ENCODE measurements at places on chromosomes 16 and 17. TPM values are rescaled to one million over a fixed set of nuclear protein-coding genes. Genes with fewer than 3 reads are reported as not detected.

DNA sequence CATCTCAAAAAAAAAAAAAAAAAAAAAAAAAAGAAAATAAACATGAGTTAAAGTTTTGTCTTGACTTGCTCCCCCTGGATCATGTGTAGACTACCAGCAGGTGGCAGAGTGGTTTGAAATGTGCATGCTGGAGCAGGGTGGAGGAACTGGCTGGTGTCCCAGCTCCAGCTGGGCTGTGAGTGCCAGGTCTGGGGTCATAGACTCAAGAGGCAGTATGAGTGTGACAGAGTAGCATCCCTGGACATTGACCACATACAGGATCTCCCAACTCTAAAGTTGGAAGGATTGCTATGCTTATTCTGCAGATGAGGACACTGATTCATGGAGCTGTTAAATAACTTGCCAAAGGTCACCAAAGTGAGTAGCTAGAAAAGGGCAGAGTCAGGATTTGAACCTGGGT, 198.0 kb upstream of the MPHOSPH6 start:
- H3K27me3 ChIP-seq: no peaks in the 10 kb centered on the region
- H3K4me1 ChIP-seq: peaks cover 3% of the 10 kb centered on the region
- no peaks in the 10 kb centered on the region for H3K36me3 ChIP-seq
- H3K4me3 ChIP-seq: no peak overlapping the region

- no peaks in the 10 kb centered on the region for H3K27me3 ChIP-seq
- H3K27ac ChIP-seq: no peak overlapping the region
- no peaks in the 10 kb centered on the region for H3K4me1 ChIP-seq
- no peak for DNase-seq
Measured at GRCh38 chr16:80806927-80807340, 2.5 kb upstream of the CDYL2 start.

GRCh38 chr16:88502371-88502770, 49.3 kb downstream of the ZFPM1 start:
- no peak overlapping the region for H3K27ac ChIP-seq
- no peak overlapping the region for H3K4me3 ChIP-seq
- H3K4me1 ChIP-seq: peaks cover 31% of the 10 kb centered on the region
- no peak for DNase-seq
- no peaks in the 10 kb centered on the region for H3K36me3 ChIP-seq

STX8 gene
- total RNA-seq: 60.8 TPM

DNA sequence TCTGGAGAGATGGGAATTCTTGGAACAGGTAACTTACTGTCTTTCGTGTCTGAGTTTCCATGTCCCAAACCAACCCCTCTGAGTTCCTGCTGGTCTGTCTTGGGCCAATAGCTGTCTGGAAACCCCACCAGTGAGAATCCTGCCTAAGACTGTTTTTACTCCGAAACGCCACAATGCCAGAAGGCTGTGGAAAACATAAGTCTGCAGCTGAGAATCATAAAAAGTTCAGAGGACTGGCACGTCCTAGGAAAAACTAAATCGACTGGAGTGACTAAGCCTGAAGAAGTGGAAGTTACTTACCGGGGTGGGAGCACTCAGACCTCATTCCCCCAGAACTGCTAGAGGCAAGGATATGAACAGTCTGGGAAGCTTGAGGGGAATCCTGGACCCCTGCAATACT, 13.3 kb downstream of the LRRC75A start:
- no peaks in the 10 kb centered on the region for H3K36me3 ChIP-seq
- H3K27ac ChIP-seq: no peak overlapping the region
- no peak for DNase-seq
- no peaks in the 10 kb centered on the region for H3K4me1 ChIP-seq
- no peaks in the 10 kb centered on the region for H3K27me3 ChIP-seq
- no peak overlapping the region for H3K4me3 ChIP-seq

All from right atrium auricular region (tissue), 2 donors.